ENCODE measurements at places on chromosomes 7 and 10. TPM values are rescaled to one million over a fixed set of nuclear protein-coding genes. Genes with fewer than 3 reads are reported as not detected.
A peak's percentile ranks its signal among the peaks of the same experiment; 100 is the strongest.

- no peak overlapping the region for H3K4me3 ChIP-seq
- DNase-seq = no peak
- peaks cover 4% of the 10 kb centered on the region for H3K4me1 ChIP-seq
- H3K27me3 ChIP-seq = no peaks in the 10 kb centered on the region
- H3K36me3 ChIP-seq = no peaks in the 10 kb centered on the region
- peak overlapping the region; percentile 90 for H3K27ac ChIP-seq
Measured at GRCh38 chr7:22443370-22444180, 56.4 kb downstream of the STEAP1B start.

GRCh38 chr7:3791327-3791726 is 490.3 kb downstream of the SDK1 start:
- no peaks in the 10 kb centered on the region for H3K36me3 ChIP-seq
- H3K4me1 ChIP-seq = no peaks in the 10 kb centered on the region
- no peaks in the 10 kb centered on the region for H3K27me3 ChIP-seq

- no peak for DNase-seq
- no peak overlapping the region for H3K27ac ChIP-seq
- no peaks in the 10 kb centered on the region for H3K4me1 ChIP-seq
- H3K36me3 ChIP-seq = no peaks in the 10 kb centered on the region
Measured at GRCh38 chr10:99530108-99531025, 2.4 kb upstream of the NKX2-3 start.

Gene SEMA3C
- 157 TPM for total RNA-seq

DNA sequence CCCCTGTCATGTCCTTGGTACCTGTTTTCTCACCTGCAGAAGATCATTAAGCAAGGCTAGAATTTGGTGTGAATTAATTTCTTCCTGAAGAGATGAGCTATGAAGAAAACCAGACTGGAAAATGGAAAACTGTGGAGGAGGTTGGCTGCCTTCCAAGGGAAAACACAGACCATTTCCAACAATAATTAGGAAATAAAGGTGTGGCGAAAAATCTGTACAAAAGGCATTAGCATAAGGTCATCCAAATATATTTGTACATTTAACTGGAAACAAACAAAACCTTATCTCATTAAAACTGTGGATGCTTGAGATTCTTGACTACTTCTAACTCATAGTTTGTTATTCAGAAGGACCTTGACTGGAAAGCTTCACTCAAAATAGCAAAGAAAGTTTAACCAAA is 1.7 kb downstream of the STN1 start:
- H3K4me1 ChIP-seq = no peaks in the 10 kb centered on the region
- H3K27ac ChIP-seq = peak overlapping the region; percentile 93
- no peaks in the 10 kb centered on the region for H3K36me3 ChIP-seq
- no peak overlapping the region for H3K4me3 ChIP-seq

- no peaks in the 10 kb centered on the region for H3K27me3 ChIP-seq
- DNase-seq = no peak
- H3K27ac ChIP-seq = no peak overlapping the region
- H3K4me3 ChIP-seq = no peak overlapping the region
- no peaks in the 10 kb centered on the region for H3K4me1 ChIP-seq
Measured at GRCh38 chr7:108717781-108718180, 148.1 kb downstream of the DNAJB9 start.

Gene CYP2E1
- total RNA-seq = 3.4 TPM

DNA sequence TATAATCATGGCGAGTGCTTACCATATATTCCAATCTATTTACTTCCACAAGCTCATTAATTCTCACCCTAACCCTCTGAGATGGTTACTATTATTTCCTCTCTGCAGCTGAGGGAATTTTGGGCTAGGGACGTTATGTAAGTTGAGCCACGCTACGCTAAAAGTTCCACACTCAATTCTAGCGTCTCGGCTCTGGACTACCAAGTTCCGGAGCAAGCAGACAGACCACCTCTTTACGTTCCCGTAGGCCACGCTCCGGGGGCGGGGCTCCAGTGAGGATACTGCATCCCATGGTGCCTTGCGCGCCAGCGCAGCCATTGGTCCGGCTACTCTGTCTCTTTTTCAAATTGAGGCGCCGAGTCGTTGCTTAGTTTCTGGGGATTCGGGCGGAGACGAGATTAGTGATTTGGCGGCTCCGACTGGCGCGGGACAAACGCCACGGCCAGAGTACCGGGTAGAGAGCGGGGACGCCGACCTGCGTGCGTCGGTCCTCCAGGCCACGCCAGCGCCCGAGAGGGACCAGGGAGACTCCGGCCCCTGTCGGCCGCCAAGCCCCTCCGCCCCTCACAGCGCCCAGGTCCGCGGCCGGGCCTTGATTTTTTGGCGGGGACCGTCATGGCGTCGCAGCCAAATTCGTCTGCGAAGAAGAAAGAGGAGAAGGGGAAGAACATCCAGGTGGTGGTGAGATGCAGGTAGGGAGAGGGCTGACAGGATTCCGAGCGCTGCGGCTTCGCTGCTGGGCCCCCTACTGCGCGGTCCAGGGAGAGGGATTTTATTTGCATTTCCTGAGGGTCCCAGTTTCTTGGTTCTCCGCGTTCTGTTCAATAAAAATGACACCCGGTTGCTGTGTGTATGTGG is at the start of gene KIF11:
Gene KIF11, plus strand, starts transcription at position 370 of the 858 bp plus-strand sequence. Its CDS starts 246 bp downstream, at position 616.
- H3K4me3 ChIP-seq = peak within 1 kb of the TSS; percentile 74
- H3K27ac ChIP-seq = peak within 1 kb of the TSS; percentile 97
- no peaks in the 10 kb centered on the region for H3K4me1 ChIP-seq
- H3K27me3 ChIP-seq = no peaks in the 10 kb centered on the region

- no peaks in the 10 kb centered on the region for H3K36me3 ChIP-seq
- H3K4me3 ChIP-seq = no peak overlapping the region
- no peaks in the 10 kb centered on the region for H3K27me3 ChIP-seq
- H3K27ac ChIP-seq = no peak overlapping the region
- DNase-seq = no peak
Measured at GRCh38 chr7:80882213-80882801, 36.5 kb downstream of the SEMA3C start.

Gene MEPCE
- 40.6 TPM for total RNA-seq

- H3K36me3 ChIP-seq = no peaks in the 10 kb centered on the region
- DNase-seq = no peak
- H3K27ac ChIP-seq = no peak overlapping the region
- no peaks in the 10 kb centered on the region for H3K27me3 ChIP-seq
- no peak overlapping the region for H3K4me3 ChIP-seq
Measured at GRCh38 chr10:110613341-110613995, 30.7 kb upstream of the RBM20 start.

Gene RNF32
- total RNA-seq = 2.9 TPM

DNA sequence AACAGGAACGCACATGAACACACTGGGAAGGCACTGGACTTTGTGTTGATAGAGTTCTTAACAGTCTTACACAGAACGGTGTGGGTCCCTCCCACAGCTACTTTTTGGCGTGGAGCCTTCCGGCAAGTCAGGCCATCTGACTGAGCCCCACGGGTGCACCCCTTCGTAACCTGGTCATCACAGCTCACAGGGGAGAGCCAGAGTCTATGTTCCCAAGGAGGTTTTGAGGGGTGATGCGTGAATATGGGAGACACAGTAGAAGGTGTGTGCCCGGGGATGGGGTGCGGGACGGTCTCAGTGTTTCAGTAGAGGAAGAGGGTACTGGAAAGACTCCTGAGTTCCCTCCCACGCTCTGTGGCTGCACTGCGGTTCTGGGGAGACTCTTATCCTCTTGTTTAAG is 291.7 kb downstream of the DNAJB6 start:
- H3K27ac ChIP-seq = no peak overlapping the region
- H3K4me1 ChIP-seq = no peaks in the 10 kb centered on the region
- no peaks in the 10 kb centered on the region for H3K36me3 ChIP-seq

Gene URGCP
- 29.9 TPM for total RNA-seq

Gene TAF5
- 7.0 TPM for total RNA-seq

DNA sequence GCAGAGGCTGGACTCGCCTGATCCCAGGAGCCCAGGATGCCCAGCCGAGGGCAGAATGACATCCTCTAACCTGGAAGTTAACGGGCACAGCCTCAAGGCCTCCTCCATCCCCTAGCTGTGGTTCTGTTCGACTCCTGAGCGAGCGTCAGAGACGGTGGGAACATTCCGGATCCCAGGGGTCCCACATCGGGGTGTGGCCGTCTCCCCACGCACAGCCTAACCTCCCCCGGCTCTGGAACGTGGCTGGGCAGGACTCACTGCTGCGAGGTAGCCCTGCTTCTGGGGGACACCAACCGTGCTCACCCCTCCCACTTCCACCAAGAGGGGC is 8.4 kb downstream of the FOXL3 start:
- no peak overlapping the region for H3K4me3 ChIP-seq
- no peaks in the 10 kb centered on the region for H3K36me3 ChIP-seq
- no peaks in the 10 kb centered on the region for H3K4me1 ChIP-seq
- DNase-seq = no peak

- DNase-seq = no peak
- no peaks in the 10 kb centered on the region for H3K27me3 ChIP-seq
- H3K4me1 ChIP-seq = no peaks in the 10 kb centered on the region
- H3K4me3 ChIP-seq = no peak overlapping the region
- no peaks in the 10 kb centered on the region for H3K36me3 ChIP-seq
Measured at GRCh38 chr7:139702811-139703486, 74.8 kb downstream of the HIPK2 start.

GRCh38 chr10:69631566-69631965 is 1.5 kb downstream of the FAM241B start:
- H3K4me1 ChIP-seq = no peaks in the 10 kb centered on the region
- H3K4me3 ChIP-seq = no peak overlapping the region
- no peak overlapping the region for H3K27ac ChIP-seq

DNA sequence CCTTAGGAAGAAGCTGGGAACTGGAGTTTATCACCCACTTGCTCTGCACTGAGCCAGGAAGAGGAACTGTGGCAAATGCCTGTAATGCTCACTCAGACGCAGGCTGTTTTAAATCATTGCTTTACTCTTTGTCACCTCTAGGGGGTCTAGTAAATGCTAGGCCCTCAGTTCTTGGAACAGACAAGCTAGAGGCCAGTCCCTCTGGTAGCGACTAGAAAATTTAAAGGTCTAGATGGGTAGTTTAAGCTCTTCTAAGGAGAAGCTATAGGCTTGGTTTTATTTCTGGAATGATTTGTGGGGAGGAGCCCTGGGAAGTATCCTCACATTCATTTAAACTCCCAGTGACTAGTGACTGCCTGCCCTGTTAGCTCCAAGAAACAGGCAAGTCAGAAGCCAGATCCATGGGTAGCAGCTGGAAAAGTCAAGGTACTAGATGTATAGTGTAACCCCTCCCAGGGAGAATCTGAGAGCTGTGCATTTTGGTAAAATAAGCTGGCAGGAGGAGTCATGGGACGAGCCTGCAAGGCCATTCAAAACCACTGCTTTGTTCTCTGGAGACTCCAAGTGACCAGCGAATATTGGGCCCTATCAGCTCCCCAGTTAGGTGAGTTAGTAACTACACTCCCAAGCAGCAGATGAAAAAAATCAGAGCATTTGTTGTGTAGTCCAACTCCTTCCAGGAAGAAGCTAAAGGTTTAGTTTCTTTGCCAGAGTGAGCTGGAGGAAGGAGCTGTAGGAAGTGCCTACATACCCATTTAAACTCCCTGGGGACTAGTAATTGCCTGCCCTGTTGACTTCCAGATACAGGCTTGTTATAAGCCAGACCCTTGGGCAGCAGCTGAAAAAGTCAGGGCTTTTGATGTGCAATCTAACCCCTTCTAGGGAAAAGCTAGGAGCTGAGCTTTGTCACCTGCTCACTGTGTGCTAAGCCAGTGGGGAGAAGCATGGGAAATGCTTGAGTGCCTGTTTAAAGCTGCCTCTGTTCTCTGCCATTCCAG is 68.9 kb downstream of the DYNC1I1 start:
- no peaks in the 10 kb centered on the region for H3K4me1 ChIP-seq
- no peaks in the 10 kb centered on the region for H3K27me3 ChIP-seq
- no peak overlapping the region for H3K4me3 ChIP-seq
- DNase-seq = no peak
- no peaks in the 10 kb centered on the region for H3K36me3 ChIP-seq

DNA sequence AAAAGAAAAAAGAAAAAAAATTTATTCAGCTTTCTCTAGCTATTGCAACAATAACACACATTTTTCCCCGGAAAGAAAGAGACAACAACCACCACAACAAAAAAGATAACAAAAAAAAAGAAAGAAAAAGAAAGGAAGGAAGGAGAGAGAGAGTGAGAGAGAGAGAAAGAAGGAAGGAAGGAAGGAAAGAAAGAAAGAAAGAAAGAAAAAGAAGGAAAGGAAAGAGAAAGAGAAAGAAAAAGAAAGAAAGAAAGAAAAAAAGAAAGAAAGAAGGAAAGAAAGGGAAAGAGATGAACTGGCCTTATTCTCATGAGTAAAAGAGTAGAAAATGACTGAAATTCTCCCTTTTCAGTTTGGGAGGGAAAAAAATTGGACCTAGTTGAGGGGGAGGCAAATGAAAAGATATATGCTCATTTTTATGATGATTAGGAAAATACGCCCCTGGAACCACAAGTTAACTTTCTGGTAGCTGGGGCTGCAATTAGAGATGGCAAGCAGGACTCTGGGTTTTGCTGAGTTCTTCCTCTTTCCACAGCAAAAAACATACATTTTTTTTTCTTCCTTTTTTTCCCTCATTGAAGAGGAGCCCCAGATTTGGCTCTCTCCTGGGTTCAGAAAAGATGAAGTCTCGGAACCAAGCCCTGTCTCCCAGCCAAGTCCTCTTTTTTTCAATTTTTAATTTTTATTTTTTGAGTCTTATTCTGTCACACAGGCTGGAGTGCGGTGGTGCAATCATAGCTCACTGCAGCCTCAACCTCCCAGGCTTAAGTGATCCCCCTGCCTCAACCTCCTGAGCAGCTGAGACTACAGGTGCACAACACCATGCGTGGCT is 12.6 kb upstream of the PRDX3 start:
- no peaks in the 10 kb centered on the region for H3K27me3 ChIP-seq
- no peak for DNase-seq
- H3K27ac ChIP-seq = no peak overlapping the region
- no peak overlapping the region for H3K4me3 ChIP-seq

GRCh38 chr10:71431239-71432100 is 34.8 kb downstream of the CDH23 start:
- no peak overlapping the region for H3K4me3 ChIP-seq
- H3K4me1 ChIP-seq = no peaks in the 10 kb centered on the region
- no peak overlapping the region for H3K27ac ChIP-seq
- no peaks in the 10 kb centered on the region for H3K27me3 ChIP-seq
- no peak for DNase-seq

Gene PVRIG
- total RNA-seq = 0.32 TPM

Gene LRRC18
- not detected for total RNA-seq

Gene WDR37
- 14.4 TPM for total RNA-seq

Gene CRTAC1
- 1.9 TPM for total RNA-seq

Gene GPNMB
- total RNA-seq = 460 TPM

Gene CLDN3
- total RNA-seq = not detected

GRCh38 chr10:129876838-129877237 is 87.2 kb downstream of the EBF3 start:
- no peak overlapping the region for H3K4me3 ChIP-seq
- H3K27me3 ChIP-seq = no peaks in the 10 kb centered on the region
- DNase-seq = no peak
- no peak overlapping the region for H3K27ac ChIP-seq
- H3K4me1 ChIP-seq = no peaks in the 10 kb centered on the region

Measured in breast epithelium (tissue), 4 donors.